GM04503 (cell line): ENCODE measurements at places on chromosomes 6 and 20.

DNA sequence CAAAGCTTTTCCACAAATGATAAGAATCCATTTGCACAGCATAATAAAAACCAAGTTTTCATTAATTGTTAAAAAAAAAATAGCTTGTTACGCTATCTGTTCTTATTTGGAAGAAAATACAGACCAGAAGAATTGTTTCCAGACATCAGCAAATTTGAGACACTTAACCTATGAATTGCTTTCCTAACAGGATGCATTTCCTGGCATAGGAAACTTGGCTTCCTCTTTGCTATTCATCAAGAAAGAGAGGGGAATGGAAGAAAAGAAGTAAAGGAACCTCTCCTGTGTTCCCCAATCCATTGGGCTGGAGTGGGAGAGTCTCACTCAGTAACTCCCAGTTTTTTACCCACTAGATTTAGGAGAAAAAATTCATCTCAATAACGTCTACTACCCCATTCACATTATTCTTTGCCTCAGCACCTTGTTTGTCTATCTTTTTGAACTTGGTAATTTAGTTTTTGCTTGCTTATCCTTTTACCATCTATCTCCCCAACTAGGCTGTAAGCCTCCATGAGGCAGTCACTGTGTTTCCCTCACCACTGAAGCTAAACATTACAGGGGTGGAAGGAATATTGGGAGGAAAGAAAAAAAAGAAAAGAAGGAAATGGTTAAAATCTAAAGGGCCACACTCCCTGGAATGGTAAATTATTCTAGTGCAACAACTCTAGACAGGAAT is 150.3 kb downstream of the COL21A1 start:
- no peak for DNase-seq

DNA sequence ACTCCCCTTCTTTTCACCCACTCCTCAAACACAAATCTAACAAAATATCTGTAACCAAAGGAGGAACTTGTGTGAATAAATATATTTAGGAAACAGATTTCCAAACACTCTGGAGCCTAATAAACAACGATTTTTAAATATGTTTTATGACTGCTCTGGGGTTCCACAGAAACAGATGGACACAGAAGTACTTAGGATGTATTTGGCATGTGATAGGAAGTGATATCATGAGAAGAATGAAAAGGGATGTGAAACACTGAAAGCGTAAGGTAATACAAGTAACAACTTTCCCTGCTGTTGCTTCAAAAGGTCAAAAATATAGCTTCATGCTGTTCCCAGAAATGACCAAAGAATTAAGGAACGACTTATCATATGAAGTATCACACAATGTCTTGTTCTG is 26.1 kb upstream of the ENPP1 start:
- DNase-seq, result no peak

GRCh38 chr6:5556011-5556410 is 294.7 kb downstream of the FARS2 start:
- no peak for DNase-seq

GRCh38 chr20:53085720-53086119 is 113.6 kb downstream of the TSHZ2 start:
- no peak for DNase-seq

DNA sequence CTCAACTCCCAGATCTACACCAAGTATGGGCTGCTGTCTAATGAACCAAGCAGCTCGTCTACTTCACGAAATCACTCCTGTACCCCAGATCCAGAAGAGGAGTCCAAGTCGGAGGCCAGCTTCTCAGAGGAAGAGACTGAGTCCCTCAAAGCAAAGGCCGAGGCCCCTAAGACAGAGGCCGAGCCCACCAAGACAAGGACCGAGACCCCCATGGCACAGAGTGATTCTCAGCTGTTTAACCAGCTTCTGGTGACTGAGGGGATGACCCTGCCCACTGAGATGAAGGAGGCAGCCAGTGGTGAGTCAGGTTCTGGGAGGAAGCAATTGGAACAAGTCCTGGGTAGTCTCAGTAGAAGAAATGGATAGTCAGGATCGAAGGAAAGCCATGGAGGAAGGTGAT is 5.8 kb downstream of the CUL9 start:
- DNase-seq, result no peak

- no peak for DNase-seq
Observed at GRCh38 chr20:58995461-58996225, 11.4 kb downstream of the CTSZ start.
